Fibroblast of mammary gland (primary cell): ENCODE measurements at places on chromosomes 7 and 10.

DNA sequence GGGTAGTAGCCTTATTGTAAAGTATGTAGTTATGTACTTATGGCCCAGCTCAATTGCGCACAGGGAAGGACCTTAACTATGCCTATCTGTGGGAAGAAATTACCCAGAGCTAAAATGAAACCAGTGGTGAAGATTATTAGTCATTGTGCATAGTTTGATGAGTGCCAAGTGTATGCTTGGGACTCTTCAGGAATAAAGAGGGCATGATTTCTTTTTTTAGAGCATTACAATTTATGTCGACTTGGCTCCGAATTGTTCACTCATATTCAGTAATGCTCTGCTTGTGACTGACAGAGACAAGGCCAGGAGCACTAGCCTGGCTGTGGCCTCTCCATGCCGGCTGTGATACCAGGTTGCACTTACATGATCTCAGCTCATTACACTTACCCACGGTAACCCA lies 269.5 kb downstream of the TRIL start:
- peak; percentile 78 for DNase-seq

- no peak for DNase-seq
Observed at GRCh38 chr10:27997865-27998177, 1.1 kb downstream of the ODAD2 start.

DNA sequence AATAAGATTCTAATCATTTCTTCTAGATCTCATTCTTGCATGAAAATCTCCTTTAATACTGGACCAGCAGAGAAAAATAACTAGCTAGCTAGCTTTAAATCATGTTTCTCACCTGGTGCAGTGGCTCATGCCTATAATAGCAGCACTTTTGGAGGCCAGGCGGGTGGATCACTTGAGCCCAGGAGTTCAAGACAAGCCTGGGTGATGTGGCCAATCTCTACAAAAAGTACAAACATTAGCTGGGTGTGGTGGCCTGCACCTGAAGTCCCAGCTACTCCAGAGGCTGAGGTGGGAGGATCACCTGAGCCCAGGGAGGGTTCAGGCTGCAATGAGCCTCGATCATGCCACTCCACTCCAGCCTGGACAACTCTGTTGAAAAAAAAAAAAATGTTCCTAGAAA lies 99.2 kb downstream of the BAMBI start:
- no peak for DNase-seq

- DNase-seq: no peak
Observed at GRCh38 chr10:43231523-43232078, 35.3 kb downstream of the RASGEF1A start.

- DNase-seq: peak; percentile 73
Observed at GRCh38 chr7:50837965-50838364, 55.3 kb upstream of the GRB10 start.

DNA sequence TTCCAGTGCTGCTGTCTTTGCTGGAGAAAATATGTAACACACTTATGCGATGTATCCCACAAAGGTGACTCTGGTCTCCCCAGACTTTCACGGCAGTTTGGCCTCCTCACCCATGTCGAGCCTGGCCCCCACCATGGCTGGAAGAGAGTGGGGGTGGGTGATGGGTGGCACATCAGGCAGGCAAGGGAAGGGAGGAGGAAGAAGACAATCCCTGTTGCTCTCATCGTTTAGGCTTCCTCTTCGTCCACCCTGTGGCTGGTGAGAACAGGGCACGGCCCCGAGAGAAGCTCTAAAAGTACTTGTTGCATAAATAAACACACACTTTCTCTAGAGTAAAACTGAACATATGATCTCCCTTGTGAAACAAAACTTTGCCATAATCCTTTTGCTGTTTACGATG lies 11.2 kb upstream of the NPS start:
- no peak for DNase-seq

- no peak for DNase-seq
Observed at GRCh38 chr7:355568-355967, 65.6 kb downstream of the FOXL3 start.

GRCh38 chr7:38907766-38908165 lies 1.2 kb downstream of the VPS41 start:
- no peak for DNase-seq

DNA sequence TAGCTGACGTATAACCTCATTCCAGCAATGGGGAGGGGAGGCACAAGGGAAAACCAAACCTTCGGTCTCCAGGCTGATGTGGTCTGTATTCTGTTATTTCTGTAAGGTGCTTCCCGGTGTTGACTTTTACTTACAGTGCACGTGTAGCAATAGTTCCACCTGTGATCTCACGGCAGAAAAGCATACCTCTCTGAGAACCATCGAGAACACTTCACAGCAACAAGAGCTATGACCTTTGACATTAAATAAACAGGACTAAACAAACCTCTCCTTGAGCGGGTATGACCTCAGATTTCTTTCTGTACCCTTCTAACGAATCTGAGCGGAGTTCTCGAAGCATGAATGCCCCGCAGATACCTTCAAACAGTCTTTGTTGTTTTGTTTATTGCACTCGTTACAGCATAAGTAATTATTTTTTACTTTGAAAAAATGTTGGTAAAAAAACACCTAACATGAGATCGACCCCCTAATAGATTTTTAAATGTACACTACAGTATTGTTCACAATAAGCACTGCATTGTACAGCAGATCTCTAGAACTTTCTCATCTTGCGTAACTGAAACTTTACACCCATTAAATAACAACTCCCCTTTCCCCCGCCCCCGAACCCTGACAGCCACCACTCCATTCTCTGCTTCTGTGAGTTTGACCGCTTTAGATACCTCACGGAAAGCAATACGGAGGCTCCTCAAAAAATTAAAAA lies 282.3 kb downstream of the GATA3 start:
- DNase-seq: no peak

GRCh38 chr7:30802812-30803211 lies 31.6 kb downstream of the MINDY4 start:
- DNase-seq: no peak

- DNase-seq: no peak
Observed at GRCh38 chr7:141738592-141739013, 445 bp downstream of the SSBP1 start.
